ENCODE measurements at places on chromosomes 13 and 19.

DNA sequence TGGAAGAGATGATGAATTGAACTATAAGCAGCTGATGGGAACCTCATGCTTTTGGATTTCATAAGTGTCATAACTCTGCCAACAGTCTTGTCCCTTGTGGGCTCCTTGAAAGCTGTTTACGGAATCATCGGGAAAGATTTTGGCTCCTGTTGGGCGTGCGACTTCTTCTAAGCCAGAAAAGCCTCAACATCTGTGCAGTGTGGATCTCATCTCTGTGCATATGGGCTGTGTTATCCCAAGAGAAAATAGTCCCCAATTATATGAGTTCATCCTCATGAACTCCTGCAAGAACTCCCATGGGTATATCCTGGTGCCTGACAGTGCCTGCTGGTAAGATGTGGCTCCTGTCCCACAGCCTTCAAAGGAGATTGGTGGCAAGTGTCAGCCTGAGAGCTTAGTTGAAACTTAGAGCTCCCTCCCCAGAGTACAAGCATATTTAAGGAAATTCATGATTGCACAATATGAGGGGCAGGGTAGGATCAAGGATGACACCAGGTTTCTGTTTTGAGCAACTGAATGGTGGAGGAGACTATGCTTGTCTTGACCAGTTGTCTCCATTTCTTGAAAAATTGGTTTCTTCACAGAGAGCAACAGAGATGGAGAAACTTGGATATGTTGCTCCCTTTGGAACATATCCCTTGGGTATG, 243.5 kb downstream of the ITGBL1 start:
- no peak for DNase-seq

GRCh38 chr19:5913739-5914357, at the start of gene CAPS:
TSS of gene CAPS (plus strand) at chr19:5914254. CDS start at chr19:5914407, 153 bp downstream.
- DNase-seq, result no peak

DNA sequence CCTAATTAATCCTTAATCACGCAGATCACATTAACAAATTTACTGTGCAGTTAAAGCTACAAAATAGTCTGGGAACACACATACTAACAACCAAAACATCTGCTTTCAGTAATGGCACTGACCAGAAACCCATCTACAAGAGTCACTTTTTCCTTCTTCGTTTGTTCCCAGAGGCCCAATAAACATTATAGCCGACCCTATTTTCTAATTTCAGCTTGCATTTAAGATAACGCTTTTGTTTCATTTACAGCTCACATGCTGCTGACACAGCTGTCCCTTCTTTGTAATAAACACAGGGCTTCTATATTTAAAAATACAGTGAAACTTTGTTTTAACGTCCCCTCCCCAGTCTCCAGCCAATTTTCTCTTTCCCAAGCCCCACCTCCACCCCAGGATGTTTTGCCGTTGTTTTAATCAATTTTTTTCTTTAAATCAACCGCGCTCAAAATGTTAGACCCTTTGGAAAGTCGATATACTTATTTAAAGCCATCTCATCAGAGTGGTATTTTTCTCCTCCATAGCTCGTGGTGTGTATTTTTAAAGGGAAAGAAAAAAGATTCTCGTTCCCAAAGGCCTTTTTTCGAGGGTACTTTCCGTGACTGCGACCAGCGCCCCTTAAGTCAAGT, 1.7 kb upstream of the WBP4 start:
- no peak for DNase-seq

- no peak for DNase-seq
Observed at GRCh38 chr19:5814852-5815246, 10.0 kb downstream of the NRTN start.

- DNase-seq, result no peak
Observed at GRCh38 chr13:36559375-36559774, 114.4 kb upstream of the SERTM1 start.

GRCh38 chr19:6115992-6116391, 5.7 kb upstream of the RFX2 start:
- no peak for DNase-seq

GRCh38 chr19:3669082-3669946, 31.0 kb downstream of the PIP5K1C start:
- no peak for DNase-seq

GRCh38 chr13:34358811-34359513, 541.0 kb downstream of the RFC3 start:
- DNase-seq, result no peak

GRCh38 chr13:77508959-77509620, 26.4 kb upstream of the SCEL start:
- DNase-seq, result no peak

DNA sequence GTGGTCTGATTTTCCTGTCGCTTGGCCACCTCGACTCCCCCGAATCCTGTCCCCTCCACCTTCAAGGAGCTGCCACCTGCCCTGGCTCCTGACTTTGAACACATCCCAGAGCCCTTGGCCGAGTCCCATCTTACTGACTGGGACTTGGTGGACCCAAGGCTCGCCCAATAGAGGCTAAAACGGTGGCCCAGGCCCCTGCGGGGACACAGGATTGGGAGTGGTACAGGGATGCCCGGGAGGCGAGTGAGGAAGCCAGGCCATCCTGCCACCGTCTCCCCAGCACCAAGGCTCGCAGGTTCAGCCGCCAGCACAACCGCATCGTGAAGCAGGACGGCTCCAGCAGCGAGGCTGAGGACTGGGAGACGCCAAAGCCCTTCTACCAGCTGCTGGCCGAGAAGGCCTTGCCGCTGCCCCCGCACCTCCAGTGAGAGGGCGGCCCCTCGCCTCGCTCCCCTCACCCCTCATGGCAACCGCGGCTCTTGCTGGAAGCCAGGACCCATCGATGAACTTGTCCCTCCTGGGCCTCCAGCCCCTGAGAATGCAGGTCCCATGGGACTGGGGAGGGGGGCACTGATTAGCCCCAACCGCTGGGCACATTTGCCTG, 5.3 kb downstream of the SIX5 start:
- DNase-seq, result no peak

- DNase-seq, result no peak
Observed at GRCh38 chr13:80858131-80858530, 517.2 kb upstream of the SPRY2 start.

DNA sequence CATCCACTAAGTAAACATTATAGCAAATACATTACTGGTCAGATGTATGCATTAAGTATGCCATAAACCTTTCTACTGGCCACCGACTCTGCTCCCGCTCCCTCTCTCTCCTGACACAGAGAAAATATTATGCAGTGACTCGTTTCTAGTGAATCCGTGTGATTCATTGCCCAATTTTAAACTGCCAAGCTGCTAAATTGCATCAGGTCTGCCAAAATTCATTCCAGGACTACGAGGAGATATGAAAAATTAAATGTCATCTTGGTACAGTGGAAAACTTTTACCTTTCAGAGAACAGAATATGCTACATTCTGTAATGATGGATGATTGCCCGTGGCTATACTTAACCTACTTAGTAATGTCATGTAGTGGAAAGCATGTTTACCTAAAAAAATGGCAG, 368.8 kb upstream of the TSHZ3 start:
- no peak for DNase-seq

DNA sequence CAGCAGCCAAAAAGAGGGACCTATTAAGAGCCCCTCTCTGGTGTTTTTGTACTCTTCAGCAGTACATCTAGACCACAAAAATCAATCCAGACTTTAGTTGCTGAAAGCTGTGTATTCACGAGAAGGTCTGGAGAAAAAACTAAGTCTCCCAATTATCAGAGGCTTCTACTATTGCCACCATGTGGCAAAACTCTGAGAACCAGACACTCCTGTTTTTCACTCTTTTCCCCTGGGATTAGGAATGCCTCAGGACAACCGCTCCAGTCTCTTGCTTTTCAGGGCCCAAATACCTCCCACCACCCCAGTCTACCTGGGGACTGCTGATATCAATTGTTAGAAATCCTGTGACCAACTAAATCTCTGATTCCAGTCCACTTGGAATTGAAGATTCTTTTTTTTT, 30.1 kb upstream of the OBI1 start:
- no peak for DNase-seq

- DNase-seq, result no peak
Observed at GRCh38 chr19:49064768-49065611, at the start of gene NTF4. TSS of gene NTF4 (minus strand) at chr19:49064818. CDS start at chr19:49061997, 2,821 bp downstream.

DNA sequence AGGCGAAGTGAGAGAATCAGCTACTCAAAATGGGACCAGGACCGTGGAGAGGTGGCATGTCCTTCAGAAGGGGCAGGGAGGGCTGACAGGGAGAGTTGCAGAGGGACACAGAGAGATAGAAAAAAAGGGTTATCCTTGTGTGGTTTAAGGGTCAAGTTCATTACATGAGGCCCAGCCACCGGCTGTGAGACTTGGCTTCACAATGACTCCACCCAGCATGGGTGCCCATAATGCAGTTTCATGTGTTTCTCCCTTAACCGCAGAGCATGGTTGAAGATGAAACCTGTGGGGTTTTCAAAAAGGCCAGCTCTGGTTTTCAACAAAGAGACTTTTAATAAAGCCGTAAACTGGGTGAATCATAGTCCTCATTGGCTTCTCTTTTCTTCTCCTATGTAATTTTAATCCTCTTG, 164.6 kb downstream of the KLF5 start:
- no peak for DNase-seq

Measured in activated gamma-delta T cell treated with Interleukin-2 at 50 U/mL for 16 hours (primary cell).